ENCODE measurements at places on chromosomes 3 and 15.

DNA sequence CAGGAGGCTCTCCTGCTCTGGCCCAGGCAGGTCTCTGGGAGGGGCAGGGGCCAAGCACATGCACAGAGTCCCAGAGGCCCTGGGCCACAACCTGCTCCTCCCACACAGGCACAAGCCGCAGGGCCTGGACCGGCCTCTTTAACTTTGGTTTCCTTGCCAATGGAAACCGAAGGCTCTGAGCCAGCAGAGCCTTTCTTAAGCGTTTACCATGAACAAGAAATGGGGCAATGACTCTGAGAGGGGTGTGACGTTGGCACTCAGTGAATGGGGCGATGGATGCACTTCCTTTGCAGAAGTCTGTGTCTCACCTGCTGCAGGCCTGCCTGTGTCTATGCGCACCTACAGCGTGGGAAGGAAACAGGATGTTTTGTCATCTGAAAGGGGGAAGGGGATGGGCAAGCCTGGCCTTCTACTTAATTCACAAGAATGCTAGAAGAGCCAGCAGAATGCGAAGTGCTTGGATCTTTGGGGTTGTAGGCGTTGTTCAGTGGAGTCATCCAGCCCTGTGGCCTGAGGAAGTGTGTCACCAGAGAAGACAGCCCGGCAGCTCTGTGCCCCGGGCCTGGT, 41.8 kb downstream of the IFT122 start:
- no peak for DNase-seq

DNA sequence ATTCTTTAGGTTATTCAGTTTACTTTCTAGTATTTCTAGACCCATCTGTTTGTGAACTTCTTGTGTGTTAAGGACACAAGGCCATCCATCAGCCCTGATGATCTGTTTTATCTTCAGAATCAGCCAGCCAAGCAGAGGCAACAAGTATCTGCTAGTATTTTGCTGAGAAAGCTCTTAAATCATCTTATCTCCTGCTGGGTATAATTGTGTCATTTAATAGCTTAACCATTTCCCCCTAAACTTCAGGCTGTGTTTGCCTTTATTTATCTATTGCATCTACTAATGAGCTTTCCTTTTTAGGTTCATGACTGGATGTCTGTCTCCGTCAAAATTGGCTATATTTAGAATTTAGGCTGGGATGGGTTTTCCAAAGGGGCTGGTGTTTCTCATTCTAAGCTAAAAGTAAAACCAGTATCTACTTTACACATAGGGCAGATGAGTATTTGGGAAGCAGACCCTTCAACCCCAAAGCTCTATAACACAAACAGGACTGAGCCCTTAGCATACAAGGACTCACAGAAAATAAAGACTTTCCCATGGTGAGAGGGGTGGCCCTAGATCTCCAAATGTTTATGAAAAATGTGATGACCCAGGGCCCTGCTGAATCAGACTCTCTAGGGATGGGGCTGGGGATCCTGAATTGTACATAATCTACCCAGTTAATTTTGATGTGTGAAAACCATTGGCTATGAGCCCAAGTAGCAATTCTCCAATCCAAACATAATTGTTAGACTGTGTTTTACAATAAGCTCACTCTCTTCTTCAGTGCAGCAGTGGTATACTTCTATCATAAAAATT, 65.3 kb upstream of the PSMD6 start:
- DNase-seq, result no peak

DNA sequence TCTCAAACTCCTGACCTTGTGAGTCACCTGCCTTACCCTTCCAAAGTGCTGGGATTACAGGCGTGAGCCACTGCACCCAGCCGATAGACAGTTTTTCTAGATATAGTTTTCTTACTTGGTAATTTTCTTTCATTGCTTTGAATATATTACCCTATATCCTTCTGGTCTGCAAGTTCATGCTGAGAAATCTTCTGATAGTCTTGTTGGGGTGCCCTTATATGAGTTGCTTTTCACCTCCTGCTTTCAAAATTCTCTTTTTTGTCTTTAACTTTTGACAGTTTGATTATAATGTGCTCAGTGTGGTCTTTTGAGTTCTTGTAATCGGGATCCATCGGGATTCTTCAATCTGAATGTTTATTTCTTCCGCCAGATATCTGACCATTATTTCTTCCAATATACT, 217.3 kb downstream of the GREM1 start:
- DNase-seq, result no peak

GRCh38 chr3:195542316-195542697, 818 bp downstream of the PPP1R2 start:
- DNase-seq, result no peak

DNA sequence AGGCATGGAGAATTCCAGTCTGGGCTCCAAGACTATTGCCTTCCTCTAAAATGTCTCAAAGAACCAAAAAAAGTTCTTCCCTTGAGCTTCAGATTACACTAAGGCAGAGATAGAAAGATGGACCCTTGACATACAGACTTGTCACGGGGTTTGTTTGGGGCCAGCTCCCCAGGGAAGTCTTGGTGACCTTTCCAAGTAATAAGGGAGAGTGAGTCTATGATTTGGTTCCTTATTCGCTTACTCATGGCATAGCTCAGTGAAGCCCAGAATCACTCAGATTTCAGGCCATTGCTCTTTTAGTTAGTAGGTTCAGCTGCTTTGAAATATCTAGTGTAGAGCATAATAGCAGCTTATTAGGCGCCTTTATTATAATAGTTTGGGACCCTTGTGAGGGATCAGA, 90.3 kb downstream of the PLCL2 start:
- DNase-seq, result no peak

Measured in HS-5 (cell line).